ENCODE measurements at places on chromosomes 3 and 15.
A peak's percentile ranks its signal among the peaks of the same experiment; 100 is the strongest.

GRCh38 chr3:16512435-16513140 lies 911 bp downstream of the RFTN1 start:
- DNase-seq = peak; percentile 18

DNA sequence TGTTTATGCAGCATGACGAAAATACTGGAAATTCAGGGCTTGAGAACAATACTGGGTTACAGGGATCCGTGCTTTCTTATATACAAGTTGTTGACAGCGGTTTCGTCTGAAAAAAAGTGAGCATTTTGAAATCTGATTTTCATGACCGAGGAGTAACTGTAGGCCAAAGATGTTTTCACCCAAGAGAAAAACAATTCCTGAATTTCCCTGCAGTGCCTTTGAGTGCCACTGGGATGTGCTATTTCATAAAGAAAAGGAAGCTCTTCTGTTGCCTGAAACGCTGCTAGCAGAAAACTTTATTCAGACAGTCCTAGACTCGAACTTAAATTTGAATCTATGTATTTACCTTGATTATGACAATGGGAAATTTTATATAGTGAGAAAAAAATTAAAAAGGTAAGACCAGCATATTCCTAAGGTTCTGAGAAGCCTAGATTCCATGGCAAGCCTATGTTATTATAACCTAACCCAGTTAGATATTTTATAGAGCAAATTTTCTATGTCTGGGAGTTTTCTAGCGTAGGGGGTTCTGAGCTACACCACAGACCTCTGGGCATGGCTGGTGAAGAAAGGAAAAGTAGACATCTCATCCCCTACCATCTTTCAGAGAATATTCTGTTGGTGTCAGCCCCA lies 30.2 kb downstream of the KCNAB1 start:
- no peak for DNase-seq

DNA sequence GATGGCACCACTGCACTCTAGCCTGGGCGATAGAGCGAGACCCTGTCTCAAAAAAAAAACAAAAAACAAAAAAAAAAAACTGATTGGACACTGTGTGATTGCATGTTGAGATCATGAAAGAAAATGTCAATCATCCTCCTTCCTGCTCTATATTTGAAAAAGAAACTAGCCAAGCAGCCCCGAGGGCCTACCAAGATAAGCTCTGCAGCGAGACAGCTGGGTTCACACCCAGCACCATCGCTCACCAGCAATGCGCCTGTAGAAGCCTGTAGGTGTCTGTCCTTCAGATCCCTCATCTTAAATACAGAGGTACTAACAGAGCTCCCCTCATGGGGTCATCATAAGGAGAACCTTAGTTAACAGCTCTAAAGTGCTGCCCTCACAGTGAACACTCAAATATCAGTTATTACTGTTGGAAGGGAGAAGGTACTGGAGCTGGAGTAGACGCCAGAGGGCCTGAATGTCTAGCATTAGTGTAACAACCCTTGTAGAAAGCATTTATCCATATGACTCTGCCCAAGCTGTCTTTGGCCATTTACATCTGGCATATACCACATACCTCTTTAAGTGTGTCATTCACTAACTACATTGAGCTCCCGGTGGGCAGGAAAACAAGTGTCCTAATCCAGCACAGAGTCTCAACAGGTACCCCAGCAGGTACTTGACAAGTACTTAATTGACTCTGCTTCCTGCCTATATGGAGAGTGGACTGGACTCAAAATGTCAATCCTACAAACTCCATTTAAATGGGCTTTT lies 22.9 kb downstream of the MYLK start:
- DNase-seq = no peak

DNA sequence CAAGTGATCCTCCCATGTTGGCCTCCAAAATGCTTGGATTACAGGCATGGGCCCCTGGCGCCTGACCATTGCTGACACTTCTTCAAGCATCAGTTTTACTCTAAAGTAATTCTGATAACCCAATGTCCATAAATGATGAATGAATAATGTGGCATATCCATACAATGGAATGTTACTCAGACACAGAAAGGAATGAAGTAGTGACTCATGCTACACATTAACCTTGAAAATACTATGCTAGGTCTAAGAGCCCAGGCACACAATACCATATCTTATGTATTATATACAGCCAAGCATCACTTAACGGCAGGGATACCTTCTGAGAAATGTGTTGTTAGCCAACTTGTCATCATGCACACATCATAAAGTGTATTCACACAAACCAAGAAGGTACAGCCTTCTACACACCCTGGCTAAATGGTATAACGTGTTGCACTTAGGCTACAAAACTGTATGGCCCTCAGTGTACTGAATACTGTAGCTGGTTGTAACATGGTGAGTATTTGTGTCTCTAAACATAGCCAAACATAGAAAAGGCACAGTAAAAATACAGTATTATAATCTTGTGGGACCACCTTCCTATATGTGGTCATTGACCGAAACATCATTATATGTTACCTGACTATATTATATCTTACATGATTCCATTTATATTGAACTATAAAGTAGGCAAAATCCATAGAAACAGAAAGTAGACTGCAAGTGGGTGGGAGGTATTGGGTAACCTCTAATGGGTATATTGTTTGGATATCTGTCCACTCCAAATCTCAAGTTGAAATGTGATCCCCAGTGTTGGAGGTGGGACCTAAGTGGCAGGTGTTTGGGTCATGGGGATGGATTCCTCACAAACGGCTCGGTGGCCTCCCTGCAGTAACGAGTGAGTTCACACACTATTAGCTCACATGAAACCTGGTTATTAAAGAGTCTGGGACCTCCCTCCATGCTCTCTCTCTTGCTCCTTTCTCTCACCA lies 31.4 kb downstream of the MKRN2 start:
- DNase-seq = no peak

GRCh38 chr3:24310887-24311286 lies 183.8 kb downstream of the THRB start:
- no peak for DNase-seq

DNA sequence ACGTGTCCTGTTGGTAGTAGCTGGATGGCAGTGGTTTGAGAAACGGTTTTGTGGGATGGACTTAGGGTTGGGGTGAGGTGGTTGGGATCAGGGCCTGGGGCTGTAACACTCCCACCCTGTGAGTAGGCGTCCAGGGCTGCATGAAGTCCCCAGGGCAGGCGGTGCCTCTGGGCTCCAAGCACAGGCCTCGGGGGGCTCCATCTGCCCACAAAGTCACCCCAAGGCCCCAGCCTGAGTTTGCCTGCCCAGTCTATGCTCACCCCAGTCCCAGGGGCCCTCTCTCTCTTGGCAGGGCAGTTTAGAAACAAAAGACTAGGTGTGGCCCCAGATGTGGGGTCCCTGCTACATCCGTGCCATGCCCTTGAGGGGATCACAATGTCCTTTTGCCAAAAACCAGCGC lies 86.9 kb upstream of the PRR23E start:
- no peak for DNase-seq

- DNase-seq = no peak
Measured at GRCh38 chr3:44962621-44963393, 13.2 kb downstream of the ZDHHC3 start.

DNA sequence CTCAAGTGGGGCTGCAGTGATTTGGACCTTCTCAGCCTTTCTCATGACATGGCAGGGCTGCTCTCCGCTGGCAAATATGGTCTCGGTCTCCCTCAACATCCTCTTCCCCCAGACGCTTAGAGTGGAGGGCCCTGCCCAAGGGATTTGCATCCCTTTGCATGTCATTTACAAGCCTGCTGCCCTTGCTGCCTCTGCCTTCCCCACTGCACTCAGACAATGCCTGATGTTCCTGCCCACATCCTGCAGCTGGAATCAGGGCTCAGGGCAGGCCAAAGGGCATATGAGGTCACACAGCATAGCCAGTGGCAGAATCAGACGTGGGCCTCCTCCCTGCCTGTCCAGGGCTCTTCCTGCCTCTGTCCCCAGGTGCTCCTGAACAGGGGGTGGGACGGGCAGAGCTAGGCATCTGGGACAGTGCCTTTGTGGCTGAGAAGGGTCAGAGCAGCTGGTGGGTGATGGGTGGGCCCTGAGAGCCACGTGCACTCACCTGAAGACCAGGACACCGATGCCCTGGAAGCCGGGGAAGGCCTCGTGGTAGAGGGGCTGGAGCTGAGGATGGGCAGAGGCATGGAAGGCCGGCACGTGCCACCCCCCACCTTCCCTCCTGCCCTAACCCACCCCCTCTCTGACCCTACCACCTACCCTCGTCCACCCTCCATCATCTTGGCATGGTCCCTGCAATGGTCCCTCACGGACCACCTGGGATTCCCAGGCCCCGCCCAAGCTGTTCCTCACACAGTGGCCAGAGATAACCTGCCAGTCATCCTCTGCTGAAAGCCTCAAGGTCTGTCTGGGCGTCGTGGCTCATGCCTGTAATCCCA lies 27.4 kb upstream of the GOLGA6C start:
- DNase-seq = no peak

- no peak for DNase-seq
Measured at GRCh38 chr3:162369306-162369705, 872.7 kb downstream of the OTOL1 start.

- DNase-seq = peak; percentile 14
Measured at GRCh38 chr3:58307639-58308215, 1.4 kb downstream of the HTD2 start.

DNA sequence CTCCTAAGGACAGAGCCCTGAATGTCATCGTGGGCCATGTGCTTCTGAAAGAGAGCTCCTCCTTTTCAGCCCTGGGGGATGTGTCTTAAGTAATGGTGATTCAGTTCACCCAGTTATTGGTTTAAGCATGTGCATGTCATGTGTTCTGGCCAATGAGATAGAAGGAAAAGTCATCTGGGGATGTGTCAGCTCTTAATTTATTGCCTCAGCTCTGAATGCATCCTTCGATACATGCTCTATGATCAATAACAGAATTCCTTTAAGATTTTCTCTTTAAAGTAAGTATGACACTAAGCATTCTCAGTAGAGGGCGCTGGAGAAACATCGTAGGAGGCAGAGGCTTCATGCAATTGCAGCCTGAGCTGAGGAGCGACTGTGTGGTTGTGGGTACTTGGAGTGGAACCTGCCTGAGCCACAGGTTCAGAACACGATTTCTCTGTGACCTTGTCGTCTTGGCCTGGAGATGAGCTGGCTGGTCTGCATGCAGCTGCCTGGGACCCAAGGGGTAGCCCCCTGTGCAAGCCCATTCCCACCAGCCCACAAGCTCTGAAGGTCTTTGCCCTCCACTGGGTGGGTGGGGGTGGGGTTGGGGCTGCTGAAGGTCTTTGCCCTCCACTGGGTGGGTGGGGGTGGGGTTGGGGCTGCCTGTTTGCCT lies 69.5 kb downstream of the C3orf38 start:
- no peak for DNase-seq

DNA sequence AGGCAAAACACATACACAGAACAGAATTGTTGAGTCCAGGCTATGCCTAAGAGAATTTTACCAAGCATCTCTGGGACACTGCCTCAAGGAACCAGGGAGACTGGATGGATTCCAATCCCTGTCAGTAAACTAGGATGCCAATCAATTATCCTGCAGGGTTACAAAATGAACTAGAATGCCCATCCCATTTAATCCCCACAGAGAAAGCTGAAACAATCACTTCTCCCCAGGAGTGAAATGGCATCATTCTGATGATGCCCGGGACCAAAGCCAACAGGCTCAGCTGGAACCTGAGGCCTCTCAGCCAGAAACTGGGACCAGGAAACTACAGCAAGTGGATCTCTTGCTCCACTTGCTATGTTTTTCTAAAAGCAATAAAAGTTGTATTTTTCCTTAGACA lies 130.0 kb upstream of the TJP1 start:
- no peak for DNase-seq

- DNase-seq = no peak
Measured at GRCh38 chr15:78619022-78619950, 1.5 kb downstream of the CHRNA3 start.

GRCh38 chr15:68606375-68606774 lies 27.6 kb downstream of the CORO2B start:
- DNase-seq = no peak

- no peak for DNase-seq
Measured at GRCh38 chr3:171121801-171122200, 95.3 kb upstream of the SLC2A2 start.

- peak; percentile 56 for DNase-seq
Measured at GRCh38 chr3:42012935-42013690, 51.2 kb upstream of the ULK4 start.

- no peak for DNase-seq
Measured at GRCh38 chr3:122986693-122987179, 40.8 kb downstream of the SEMA5B start.

DNA sequence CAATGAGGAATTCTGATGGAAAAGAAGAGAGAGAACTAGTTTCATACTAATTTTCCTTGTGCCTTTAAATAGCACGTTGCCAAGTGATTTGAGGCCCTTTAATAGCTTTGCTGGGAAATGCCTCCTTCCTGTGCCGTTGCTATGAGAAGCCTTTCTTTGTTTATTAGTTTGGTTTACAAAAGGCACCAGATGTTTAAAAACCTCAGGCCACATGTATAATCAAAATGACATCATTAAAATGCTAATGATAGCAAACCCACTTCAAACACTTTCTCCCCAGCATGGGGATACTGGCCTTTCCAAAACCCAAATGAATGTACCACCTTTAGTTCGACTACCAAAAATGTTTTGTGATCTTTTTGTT lies 50.0 kb upstream of the TBC1D23 start:
- DNase-seq = no peak

GRCh38 chr3:9398700-9399336 lies 1.4 kb downstream of the SETD5 start:
- DNase-seq = no peak

GRCh38 chr15:64574301-64575017 lies 114.1 kb downstream of the ZNF609 start:
- no peak for DNase-seq

GRCh38 chr3:118501152-118501551 lies 533.5 kb downstream of the IGSF11 start:
- DNase-seq = no peak

DNA sequence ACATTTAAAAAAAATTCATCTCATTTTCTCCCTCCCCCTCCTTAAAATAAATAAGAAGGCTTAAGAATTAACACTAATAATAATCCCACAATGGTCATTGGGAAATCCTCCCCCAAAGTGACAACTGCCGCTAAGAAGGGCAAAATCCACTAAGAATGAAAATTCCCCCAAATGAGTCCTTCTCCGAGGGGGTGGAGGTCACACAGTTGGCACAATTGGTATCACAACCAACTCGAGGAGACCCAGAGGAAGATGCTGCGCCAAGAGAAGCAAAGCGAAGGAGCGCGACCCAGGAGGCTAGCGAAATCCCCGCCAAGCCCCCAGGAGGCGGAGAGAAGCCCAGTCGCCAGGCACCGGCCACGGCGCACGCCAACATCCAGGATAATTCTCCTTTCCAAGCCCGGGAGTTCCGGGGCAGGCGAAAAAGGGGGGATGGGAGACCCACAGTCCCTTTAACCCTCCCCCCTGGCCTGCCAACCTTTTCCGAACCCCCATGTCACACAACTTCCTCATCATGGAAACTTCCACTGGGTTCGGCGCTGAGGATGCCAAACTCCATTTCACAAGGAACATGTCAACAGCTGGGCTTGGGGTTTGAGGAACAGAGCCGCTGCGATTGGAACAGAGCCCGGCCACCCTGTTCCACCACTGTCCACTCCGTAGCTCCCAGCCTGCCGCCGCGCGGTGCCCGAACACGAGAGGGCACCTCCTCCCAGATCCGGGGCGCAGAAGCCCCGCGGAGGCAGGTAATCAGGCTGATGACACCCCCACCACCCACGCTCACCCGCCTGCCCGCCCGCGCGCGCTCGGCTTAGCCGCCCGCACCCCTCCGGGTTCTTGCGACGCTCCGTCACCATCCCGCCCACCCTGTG lies 668 bp downstream of the THRB start:
- DNase-seq = no peak

- DNase-seq = no peak
Measured at GRCh38 chr3:42632146-42632545, 21.4 kb upstream of the ZBTB47 start.

GRCh38 chr15:89303986-89304385 lies 30.6 kb downstream of the POLG start:
- no peak for DNase-seq

GRCh38 chr3:71831599-71831998 lies 46.7 kb upstream of the PROK2 start:
- no peak for DNase-seq

Data from activated CD8-positive, alpha-beta memory T cell treated with anti-CD3 and anti-CD28 coated beads for 1 hour (primary cell).